Forelimb muscle (tissue), 1 donor: ENCODE measurements at places on chromosomes 5 and 9.

- DNase-seq: no peak
These were observed 15.6 kb downstream of the SNX2 start for GRCh38 chr5:122790354-122791103.

DNA sequence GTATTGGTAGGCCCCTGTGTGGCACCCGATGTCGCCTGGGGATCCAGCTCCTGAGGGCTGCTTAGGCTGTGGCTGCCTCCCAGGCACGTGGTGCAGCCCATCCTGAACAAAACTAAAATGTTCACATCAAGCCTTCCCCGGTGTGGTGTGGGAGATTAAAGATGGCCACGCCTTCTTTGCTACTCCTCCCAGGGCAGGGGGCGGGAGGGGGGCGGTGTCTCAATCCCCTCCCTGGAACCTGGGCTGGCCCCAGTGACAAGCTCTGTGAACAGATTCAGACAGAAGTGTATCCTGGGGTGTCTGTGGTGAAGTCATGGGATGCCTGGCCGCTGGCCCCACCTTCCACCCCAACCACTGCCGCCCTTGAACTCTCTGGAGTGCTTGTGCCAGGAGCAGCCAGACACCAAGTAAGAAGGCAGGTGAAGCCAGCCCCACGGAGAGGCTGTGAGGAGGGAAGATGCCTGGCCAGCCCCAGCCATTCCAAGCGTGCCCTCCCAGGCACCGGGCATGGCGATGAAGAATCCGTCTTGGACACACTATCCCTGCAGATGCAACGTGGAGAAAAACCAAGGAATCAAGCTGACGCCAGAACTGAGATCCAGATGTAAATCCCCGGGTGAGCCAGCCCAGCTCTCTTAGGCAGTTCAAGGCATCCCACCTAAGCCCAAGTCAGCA is 75.8 kb downstream of the AK8 start:
- DNase-seq: no peak

DNA sequence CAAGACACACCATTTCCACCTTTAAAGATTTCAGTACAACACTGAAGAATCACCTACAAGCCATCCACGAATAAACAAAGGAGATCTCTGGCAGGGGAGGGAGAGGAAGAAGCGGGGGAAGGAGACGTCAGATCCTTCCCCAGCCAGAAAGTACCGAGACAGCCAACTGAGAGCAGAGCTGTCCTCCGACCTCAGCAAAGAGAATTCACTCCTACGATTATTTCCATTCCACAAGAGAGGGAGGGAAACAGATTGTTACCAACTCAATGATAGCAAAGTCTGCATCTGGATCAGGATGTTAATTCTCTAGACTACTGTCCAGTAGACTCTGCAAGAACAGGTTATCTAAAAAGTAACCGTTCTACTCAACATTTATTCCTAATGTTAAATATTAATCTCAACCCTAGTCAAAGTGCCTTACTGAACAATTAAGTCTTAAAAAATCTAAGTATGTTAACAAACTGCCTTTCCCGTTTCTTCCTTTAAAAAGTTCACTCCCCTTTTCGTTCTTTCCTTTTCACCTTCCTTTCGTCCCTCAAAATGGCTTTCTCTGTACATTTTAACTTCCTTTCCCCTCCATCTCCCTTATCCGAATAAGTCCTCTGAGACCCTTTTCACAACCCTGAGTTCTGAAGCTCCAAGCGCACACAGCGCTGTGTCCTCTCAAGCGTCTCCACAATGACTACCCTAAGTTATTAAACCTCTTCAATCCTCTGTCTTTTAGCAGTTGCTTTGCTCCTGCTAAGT is 1.4 kb downstream of the CHD1 start:
- no peak for DNase-seq

DNA sequence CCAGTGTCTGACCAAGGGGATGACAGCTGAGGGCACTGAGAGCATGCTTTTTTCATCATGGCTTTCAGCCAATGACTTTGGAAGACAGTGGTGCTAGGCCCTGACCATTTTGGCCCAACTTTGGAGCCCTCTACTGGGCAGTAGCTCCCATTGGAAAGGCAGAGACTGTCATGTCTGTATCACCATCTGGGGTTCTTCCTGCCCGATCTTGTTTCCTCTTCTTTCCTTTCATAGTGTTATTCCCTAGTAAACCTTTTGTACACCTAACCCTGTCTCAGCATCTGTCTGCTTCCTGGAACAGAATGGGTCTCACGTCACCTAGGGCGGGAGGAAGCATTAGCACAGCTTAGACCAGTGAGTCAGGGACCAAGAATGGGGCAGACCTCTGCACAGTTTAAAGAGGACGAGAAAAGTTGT is 97.4 kb upstream of the MAST4 start:
- no peak for DNase-seq

DNA sequence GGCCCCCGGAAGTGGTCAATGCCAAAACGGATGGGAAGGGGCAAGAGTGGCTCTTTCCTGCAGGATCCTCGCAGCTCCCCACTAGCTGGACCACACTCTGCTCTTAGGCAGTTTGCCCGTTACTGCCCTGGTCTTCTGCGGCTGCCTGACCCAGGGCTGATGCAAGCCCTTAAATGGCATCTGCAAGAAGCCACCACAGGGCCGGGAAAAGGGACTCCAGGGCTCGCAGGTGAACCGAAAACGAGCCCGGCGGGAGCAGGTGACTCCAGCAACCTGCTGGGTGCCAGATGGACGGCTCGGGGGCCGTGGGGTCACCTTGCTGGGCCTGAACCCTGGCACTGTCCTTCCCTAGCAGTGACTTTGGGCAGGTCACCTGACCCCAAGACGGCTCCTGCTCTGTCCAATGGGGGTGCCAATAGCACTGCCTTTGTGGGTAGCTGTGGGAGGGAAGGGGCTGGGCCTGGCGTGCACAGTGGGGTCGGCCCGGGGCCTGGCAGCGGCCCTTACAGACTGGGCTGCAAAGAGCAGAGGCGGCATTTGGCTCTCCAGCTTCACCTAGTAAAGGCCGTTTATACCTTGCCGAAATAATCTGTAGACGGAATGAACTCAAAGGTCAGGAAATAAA is 1.3 kb downstream of the TMEM250 start:
- DNase-seq: no peak

DNA sequence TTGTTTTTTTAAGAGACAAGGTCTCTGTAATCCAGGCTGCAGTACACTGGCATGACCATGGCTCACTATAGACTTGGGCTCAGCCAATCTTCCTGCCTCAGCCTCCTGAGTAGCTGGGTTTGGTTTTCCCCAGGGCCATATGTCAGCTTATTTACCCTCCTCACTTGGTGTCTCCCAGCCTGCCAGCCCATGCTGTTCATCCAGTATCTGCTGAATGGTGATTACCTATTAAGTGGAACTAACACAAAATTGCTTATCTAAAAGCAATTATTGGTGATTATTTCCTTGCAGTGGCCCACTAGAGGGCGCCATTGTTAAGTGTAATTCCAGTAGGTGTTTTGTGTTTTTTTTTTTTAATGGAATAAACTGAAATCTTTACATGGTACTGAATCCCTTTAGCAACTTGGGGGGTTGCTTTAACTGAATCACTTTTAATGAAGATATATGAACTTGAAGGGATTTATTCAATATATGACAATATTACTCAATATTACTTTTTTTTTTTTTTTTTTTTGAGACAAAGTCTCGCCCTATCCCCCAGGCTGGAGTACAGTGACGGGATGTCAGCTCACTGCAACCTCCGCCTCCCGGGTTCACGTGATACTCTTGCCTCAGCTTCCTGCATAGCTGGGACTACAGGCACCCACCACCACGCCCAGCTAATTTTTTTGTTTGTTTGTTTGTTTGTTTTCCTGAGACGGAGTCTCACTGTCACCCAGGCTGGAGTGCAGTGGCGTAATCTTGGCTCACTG is 13.8 kb downstream of the EXOSC2 start:
- no peak for DNase-seq

DNA sequence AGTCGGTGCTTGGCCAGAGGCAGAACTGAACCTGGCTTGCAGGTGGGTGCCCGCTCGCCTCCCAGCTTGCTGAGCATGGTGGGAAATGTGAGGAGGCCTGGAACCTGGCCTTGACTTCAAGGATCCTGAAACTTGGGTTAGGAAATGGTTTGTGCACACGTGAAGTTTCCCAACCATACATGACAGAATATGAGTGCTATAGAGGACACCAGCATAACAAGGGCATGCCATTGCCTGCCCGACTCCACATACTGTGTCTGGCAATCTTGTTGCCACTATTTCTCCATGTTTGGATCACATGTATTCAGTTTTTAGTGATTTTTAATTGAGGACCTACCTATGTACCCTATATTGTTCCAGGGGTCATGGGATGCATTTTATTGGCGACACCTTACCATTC is 177.6 kb upstream of the ANKRD55 start:
- no peak for DNase-seq
